ENCODE measurements at places on chromosomes 11 and 22.

DNA sequence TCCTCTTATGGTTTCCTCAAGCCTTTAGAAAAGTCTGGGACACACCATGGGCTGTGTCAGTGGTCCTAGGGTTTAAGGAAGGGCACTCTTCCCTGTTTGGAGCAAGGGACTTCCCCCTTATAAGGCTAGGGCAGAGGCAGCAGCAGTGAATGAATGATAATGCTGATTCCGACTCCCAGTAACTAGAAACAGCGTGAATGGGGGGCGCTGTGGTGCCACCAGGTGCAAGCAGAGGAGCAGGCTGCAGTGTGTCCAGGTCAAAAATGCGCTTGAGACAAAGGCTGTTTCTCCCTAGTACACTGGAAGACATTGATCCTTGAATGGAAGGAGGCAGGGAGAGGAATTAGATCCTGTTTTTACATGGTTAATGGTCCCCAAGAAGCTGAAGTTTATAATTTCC, 11.6 kb upstream of the RIC3 start:
- no peak for DNase-seq

- no peak for DNase-seq
These were observed 13.7 kb downstream of the MUC5AC start for GRCh38 chr11:1171223-1171984.

- no peak for DNase-seq
These were observed at the start of gene MCAM for GRCh38 chr11:119316729-119317591. Gene MCAM (minus strand): TSS chr11:119317130. CDS start chr11:119317101, 29 bp downstream.

DNA sequence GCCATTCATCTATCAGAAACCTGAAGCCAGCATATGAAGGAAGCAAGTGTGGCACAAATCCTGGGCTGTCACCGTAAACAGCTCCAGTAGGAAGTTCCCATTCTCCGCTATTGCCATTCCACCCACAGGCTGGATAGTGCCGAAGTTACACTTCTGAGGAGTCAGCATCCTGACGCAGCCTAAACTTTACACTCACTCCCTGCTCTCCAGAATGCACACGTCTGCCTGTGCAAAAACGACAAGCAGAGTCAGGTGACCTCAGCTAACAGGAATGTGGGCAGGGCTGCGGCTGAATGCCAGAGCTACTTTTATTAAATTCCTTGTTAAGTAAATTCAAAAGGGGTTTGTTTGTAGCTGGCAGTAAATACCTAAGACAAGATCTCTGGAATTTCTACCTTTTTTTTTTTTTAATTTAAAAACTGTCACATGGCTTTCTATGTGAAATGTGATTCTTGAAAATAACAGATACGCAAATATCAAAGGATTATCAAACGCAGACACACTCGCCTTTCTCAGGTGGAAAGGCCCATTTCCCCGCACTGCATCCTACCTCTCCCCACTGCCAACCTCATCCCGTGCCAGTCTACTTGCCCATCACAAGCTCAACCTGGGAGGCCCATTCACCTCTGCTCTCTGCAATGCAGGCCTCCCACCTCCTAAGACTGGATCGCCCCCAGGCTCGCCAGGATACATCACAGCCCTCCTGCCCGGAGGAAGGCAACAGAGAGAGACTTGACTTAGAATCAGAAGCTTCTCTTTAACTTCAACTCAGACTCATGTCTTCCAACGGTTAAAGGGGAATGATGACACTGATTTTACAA, 33.5 kb downstream of the NFRKB start:
- DNase-seq: no peak

DNA sequence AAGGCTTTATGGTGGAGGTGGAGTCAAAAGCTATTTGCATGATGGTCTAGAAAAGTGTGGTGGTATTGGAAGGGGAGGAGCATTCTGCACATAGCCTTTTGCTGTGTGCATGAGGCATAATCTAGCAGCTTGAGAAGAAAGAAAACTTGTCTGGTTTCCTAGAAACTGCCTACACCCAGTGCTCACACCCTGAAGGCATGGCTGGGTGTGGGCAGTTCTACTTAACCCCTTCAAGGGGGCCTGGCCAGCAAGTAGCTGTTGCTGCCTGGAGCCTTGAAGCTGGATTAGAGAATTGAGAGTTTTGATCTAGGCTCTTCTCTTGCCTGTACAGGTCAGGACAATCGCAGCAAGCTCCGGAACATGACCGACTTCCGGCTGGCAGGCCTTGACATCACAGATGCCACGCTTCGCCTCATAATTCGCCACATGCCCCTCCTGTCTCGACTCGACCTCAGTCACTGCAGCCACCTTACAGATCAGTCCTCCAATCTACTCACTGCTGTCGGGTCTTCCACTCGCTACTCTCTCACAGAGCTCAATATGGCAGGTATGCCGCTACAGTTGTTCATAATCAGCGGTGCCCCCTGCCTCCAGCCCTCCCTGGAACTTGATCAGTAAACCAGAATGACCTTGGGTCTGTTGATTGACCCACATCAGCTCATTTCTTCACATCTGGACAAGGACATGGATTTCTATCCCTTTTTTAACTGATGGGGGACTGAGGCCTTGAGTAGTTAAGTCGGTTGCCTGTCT, 12.2 kb upstream of the GRK2 start:
- DNase-seq: no peak

DNA sequence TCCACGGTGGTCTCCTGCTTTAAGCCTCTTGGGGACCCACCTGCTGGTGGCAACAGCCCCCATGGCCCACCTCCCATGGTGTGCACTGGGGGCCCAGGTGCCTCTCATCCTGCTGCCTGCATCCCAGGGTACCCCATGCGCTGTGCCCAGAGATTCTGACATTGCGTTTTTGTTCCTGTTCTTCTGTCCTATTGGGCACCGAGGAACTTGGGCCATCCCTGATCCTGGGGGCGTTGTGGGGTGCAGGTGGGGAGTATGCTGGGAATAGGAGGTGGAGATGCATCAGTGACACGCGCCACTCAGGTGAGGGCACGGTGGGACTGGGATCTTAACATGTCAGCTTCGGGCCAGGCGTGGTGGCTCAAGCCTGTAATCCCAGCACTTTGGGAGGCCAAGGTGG, 12.4 kb upstream of the NAP1L4 start:
- no peak for DNase-seq

DNA sequence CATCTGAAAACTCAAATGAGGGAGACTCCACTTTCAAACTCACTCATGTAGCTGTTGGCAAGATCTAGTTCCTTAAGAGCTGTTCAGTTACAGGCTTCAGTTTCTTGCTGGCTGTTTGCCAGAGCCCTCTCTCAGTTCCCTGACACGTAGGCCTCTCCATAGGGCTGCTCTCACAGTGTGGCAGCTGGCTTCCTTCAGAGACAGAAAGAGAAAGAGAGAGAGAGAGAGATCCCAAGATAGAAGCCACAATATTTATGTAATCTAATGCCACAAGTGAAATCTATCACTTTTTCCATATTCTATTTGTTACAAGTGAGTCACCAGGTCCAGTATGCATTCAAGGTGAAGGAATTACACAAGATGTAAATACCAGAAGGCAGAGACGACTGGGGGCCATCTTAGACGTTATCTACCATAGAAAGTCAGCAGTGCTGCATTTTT, 168.8 kb downstream of the RCN1 start:
- DNase-seq: no peak

DNA sequence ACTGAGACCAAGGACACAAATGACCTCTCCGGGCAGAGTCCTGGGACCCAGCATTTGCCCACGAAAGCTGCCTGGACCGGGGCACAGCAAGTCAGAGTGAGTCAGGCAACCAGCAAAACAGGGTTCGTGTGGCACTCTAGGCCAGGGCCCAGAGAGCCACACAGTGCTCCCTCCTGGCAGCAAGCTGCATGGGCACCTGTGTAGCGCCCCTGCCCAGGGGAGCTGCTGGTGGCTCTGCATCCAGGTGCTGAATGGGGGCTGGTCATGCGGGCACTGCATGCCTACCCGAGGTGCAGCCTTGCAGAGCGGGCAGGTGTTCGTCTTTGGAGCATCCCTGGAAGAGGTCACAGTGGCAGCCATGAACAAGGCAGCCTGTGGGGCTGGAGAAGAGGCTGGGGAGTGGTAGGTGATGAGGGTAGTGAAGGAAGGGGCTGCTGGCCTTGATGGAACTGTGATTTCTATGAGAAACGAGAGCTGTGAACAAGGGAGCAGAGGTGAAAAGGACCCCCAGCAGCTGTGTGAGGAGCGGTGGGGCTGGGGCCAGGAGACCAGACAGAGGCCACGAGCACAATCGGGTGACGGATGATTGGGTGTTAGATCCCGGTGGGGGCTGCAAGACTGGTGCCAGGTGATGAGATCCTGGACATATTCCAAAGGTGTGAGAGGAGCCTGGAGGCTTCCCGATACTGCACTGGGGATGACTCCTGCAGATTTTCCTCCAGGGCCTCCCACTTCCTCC, 63.3 kb downstream of the DGCR2 start:
- no peak for DNase-seq

DNA sequence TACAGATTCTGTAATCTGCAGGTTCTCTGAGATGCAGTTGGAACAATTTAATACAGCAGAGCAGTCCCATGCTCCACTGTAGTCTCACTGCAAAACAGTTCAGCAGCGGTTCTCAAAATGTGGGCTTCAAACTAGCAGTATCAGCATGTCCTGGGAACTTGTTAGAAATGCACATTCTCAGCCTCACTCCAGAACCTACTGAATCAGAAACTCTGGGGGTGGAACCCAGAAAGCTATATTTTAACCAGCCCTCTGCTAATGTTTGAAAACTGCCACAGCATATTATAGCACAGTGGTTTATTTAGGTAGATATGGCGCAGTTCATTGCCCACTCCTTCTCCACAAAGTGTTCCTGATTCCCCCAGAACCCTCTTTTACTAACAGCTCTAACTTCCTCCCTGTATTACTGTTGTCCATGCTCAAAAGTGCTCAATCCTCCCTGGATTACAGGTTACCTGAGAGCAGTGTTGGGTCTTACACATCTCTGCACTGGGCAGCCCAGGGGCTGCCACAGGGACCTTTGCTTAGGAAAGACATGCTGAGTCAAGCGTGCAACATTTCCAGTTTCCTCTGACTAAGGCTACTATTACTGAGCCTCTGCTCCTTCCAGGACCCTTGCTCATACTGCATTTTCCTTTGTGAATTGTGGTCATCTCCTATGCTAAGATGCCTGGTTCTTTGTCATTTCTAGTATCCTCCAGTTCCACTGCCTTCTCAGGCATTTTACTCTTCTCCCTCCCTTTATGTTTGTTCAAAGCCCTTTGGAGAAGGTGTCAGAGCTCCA, 7.7 kb upstream of the DGAT2 start:
- no peak for DNase-seq

GRCh38 chr11:129611661-129612446, 203.8 kb upstream of the TMEM45B start:
- no peak for DNase-seq

DNA sequence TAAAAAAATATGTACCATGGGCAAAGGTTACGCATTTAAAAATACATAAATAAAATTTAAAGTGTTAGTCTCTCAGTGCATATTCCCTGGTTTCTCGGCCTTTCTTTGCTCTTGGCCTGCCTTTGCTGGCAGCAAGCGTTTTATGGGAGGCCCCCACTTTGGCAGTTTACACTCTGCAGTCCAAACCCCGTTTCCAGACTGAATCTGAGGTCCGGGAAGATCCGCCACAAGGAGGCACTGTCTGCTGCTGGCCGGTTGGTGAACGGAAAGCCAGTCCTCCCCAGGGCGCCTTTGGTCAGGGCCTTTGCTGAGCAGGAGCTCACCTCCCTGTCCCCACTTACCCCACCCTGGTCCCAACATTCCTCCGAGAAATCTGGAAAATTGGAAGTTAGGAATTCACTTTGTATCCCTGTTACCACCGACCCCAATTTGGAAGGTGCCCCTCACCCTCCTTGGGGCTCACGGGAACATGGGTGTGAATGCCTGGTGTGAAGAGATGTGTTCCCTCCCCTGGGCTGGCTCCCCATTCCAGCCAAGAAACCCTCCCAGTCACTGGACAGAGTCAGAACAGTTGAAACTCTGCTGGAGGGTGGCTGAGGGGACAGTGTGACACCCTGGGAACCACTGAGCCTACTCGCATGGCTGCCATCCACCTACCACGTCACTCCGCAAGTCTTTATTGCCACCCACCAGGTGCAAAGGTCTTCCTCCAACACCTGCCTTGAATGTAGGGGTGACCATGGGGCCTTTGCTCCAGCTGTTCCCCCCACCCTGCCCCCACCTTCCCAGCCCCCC, 9.4 kb upstream of the SF1 start:
- DNase-seq: no peak

DNA sequence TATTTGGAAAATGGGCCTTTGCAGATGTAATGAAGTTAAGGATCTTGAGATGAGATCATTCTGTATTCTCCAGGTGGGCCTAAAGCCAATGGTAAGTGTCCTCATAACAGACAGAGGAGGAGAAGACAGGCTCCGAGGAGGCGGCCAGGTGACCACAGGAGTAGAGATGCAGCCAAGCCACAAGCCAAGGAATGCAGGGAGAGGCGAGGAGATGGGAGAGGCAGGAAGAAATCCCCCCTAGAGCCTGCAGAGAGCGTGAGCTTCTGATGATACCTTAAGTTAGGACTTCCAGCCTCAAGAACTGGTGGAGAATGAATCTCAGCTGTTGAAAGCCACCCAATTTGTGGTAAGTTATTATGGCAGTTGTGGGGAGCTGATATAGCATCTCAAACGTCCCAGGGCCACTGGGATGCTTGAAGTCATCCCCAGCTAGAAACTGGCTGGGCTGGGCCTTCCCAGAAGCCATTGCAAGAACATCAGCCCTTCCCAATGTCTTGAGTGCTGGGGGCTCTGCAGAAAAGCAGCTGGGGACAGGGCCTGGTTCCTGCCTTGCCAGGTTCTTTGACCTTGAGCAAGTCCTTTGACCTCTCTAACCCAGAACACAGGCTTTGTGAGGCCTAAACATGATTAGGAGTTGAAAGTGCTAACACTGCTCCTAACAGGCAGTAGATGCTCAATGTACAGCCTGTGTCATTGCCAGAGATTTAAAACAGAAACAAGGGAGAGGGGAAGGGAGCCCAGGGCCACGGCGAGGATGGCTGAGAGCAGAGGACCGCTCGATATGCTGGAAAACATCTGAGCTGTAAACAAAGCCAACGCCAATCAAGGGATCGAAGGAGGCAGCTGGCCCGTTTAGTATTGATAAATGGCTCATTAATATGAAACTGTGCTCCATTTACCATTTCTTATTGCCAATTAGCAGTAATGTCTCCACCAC, 632.3 kb downstream of the TBC1D22A start:
- no peak for DNase-seq

GRCh38 chr11:65581928-65582327, 6.1 kb downstream of the EHBP1L1 start:
- DNase-seq: no peak

- DNase-seq: no peak
These were observed 7.5 kb upstream of the ST3GAL4 start for GRCh38 chr11:126347751-126348668.

- DNase-seq: no peak
These were observed 69.0 kb upstream of the ARFGAP3 start for GRCh38 chr22:42926104-42926503.

All from NCI-H2029 (cell line).